Liver (tissue), 10 donors: ENCODE measurements at places on chromosomes 2 and 18.
A peak's percentile ranks its signal among the peaks of the same experiment; 100 is the strongest.

DNA sequence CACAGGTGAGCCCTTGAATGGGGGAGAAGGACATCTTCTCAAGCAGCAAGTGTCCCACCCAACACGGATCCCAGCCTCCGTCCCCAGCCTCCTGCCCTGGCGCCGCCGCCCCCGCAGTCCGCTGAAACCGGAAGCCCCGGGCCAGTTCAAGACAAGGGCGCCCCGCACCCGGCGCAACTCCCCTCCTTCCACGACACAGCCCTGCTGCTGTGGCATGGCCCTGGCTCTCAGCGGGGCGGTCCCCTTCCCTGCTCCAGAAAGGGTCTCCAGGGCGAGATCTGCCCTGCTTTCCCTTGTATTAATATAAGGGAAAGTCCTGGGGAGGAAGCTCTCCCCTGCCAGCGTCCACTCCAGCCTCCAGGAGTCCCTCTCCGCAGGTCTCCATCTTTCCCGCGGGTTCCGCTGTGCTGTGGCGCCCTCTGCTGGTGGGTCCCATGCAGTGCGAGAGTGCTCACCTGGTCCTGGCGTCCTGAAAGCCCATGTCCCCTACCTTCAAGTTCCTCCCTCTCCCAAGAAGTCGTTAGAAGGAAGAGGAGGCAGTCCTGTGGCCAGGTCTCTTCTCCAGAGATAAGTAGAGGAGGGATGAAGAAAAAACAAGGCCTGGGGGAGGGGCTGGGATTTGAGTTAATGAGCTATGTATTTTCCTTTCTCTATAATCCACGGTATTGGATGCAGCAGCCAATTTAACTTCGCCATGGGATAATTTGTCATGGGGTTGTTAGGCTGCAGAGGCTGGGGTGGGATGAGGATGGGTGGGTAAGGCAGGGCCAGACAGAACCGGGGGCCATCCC, 176.0 kb downstream of the SMAD2 start:
- peak; percentile 64 for DNase-seq

- DNase-seq = no peak
Observed at GRCh38 chr2:96830044-96830562, 13.7 kb downstream of the ANKRD23 start.

DNA sequence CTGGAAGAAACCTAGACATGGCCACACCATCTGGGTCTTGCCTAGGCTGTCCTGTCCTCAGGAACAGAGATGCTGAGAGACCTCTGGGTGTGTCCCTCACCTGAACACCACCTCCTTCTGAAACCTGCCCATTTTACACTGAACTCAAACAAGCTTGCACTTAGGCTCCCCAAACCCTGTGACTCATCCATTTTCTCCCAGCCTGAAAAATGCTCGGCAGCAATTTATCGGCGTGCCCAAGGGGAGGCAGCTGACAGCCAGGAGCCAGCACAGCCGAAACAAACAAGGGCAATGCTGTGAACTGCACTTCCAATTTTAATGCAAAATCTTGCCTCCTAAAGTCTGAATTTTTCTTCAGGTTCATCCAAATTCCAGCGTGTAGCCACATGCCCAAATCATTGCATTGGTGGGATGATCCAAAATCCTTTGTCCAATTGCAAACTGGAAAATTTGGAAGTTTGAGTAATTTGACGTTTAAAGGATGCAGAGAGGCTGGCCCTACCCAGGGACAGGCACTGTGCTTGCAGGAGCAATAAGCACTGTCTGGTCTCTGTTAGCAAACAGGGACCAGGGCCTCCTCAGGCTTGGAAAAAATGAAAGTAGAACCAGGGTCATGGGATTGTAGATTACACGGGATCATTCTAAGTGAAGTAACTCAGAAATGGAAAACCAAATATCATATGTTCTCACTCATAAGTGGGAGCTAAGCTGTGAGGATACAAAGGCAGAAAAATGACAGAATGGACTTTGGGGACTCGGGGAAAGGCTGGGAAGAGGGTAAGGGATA, 67.7 kb downstream of the GALNT14 start:
- no peak for DNase-seq

DNA sequence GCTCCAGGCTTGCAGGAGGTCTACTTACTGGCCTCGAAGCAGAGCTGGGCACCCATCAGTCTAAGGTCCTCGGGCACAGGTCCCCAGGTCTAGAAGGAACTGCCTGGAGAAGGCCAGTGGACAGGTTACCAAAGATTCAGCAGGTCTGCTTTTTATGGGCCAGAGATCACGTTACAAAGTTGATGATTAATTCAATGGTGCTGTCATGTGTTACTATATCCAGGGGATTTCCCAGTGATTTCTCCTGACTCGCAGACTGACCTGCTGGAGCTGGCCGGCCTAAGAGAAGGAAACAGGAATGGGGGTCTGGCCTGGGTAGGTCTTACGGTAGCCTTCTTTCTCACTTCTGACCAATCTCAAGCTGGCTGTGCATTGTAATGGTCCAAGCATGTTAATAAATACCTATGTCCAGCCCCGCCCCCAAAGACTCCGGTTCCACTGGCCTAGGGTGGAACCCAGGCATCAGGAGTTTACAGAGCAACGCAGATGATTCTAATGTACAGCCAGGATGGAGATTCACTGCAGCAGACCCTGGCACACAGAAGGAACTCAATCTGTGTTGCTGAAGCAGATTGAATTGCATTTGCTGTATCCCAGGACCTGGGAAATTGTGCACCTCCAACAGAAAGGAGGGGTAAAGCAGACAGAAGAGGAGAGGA, at the start of gene NEURL3:
TSS of gene NEURL3 (minus strand) at position 127 of the 659 bp plus-strand sequence. CDS start at position 56, 71 bp downstream.
- peak; percentile 48 for DNase-seq

DNA sequence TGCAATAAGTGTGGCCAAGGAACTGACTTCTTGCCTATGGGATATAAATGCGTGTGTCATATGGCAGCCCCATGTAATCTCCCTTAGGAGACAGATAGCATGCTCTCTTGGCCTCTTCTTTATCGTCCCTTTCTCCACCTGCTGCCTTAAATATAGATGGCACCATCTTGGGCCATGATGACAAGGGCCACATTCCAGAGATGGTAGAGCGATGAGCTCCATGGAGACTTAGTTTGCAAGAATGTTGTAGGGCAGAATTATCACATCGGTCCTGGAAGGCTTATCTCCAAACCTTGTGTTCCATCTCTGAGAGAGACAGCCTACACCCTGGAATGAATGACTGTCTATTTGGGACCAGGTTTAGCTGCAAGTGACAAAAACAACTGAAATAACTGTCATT, 536.7 kb downstream of the TNS1 start:
- DNase-seq = no peak

GRCh38 chr2:193446967-193447366, 1252.2 kb upstream of the TMEFF2 start:
- no peak for DNase-seq

- no peak for DNase-seq
Observed at GRCh38 chr18:31659576-31660177, 24.7 kb downstream of the B4GALT6 start.

- DNase-seq = no peak
Observed at GRCh38 chr2:217929757-217930707, 72.8 kb downstream of the TNS1 start.

DNA sequence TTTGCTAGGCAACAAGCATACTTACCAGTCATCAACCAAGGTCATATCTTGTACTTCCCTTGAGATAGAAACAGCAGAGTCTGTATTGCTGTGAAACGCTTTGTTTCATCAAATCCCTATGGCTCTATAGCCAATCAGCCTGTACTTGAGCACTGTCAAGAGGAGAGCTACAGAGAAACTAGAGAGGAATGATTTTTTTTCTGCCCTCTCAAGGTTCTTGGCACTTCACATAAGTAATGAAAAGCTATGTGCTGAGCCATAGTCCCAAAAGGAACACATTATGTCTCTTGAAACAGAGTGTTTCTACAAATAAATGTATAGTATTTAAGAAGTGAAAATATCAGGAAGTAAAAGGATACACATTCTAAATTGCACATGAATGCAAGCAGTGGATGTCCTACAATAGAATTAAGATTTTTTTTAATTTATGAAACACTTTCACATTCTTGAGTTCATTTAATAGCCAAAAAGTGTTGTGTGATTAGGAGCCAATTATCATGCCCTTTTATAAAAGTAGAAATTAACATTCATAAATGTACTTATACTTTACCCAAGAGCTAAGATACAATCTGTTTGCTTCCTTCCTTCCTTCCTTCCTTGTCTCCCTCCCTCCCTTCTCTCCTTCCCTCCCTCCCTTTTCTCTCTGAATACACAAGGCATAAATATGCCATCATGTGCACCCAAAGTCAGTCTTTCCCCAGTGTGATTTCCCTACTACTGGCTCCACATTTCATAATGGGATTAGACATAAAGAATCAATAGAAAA, 131.8 kb downstream of the CSRNP3 start:
- no peak for DNase-seq

DNA sequence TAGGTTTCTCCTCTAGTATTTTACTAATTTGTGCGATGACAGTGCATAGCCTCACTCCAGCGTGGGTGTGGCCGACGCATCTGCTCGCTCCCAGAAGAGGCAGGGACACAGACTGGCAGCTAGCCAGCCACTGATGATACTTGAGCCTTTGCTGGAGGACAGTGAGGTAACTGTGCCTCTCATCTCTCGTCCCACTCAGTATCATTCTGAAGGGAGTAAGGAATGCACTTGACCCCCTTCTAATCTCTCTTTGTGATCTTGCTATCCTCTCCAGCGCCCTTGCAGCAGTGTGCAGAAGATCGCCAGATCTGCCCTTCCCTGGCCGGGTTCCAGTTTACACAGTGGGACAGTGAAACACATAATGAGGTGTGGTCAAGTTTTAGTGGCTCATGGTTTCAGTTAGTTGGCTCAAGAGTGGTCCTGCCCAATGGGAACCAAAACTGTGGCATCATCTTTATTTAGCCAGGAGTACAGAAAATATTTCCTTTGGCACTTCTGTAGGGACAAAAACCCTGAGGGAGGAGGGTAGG, 17.5 kb downstream of the NCAPH start:
- DNase-seq = peak; percentile 85

DNA sequence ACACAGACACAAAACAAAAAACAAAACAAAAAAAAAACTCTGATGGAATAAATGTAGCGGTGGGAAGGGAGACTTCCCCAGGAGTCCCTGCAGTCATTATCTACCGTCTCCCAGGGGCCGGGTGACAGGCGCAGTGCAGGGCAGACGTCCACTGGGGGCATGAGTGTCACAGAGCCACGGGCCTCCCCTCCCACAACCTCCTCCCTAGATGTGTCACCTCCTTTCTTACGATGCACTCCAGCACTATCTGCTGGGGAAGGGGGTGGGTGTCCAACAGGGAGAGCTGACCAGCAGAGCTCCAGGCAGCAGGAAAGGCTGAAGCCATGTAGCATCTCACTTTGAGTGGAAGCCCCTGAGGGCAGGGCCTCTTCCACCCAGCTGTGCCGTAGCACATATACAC, 84.5 kb downstream of the LONRF2 start:
- DNase-seq = no peak

DNA sequence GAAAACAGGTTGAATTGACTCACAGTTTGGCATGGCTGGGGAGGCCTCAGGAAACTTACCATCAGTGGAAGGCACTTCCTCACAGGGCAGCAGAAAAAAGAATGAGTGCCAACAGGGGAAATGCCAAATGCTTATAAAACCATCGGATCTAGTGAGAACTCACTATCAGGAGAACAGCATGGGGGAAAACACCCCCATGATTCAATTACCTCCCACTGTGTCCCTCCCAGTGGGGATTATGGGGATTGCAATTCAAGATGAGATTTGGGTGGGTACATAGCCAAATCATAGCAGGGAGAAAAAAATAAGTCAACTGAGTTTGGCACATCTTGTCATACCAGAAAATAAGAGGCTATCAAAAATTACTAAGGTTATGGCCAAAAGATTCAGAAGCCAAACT, 96.3 kb downstream of the TRIP12 start:
- DNase-seq = no peak

DNA sequence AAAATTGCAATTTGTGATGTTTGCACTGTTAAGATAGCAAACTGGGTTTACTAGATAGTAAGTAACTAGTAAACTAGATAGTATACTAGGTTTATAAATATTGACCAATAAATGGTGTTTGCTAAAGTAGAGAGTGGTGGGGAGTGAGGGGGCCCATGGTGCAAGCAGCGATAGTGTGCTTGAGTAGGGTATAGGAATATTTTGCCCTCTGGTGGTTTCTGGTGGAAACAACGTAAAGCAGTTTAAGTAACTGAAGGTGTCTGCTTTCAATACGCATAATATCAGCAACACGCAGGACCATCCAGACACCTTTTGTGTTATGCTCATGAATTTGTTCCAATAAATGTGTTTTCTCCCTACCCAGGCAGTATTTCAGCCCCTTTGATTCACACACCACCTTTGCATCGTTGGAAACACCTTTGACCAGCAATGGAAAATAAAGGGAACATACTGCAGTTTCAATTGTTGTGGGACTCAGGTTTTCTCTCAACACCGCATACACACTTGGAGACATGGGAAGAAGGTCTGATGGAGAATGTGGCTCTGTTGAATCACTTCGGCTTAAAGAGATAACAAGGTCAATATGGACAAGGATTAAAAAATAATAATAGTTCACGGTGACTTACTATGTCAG, 16.7 kb upstream of the STAT1 start:
- DNase-seq = no peak

DNA sequence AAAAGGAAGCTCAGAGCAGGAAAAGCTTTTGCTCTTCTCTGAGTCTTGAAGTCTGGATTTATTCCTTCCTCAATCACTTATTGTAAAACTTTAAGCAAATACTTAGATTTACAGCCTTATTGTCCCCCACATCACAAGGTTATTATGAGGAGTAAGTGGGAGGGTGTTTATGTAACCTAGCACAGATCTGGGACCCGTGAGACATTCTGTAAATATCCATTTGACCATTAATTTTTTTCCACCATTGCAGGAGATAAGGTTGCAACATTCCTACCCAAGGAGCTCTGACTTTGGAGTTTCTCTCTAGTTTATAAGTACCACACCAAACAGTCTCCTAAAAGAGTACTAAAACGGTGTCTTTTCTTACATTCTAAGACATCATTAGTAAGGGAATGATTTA, 52.1 kb upstream of the CTIF start:
- no peak for DNase-seq

GRCh38 chr2:239679755-239680154, 278.9 kb upstream of the HDAC4 start:
- no peak for DNase-seq

DNA sequence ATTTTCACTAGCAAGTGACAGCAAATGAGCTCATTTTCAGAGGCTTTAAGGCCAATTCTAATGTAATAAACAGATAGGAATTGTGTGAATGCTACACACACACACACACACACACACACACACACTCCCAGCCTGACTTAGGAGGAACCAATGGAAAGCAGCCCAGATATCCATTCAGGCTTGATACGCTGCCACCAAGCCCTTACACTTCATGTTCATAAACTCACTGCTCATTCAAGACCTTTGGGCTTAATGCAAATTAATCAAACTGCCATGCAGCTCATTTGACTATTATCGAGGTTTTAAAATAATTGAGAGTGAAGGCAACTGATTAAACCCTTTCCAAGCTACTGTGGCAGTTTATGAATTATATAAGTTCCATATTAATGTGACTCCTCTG, 298.9 kb upstream of the NCKAP5 start:
- DNase-seq = no peak

DNA sequence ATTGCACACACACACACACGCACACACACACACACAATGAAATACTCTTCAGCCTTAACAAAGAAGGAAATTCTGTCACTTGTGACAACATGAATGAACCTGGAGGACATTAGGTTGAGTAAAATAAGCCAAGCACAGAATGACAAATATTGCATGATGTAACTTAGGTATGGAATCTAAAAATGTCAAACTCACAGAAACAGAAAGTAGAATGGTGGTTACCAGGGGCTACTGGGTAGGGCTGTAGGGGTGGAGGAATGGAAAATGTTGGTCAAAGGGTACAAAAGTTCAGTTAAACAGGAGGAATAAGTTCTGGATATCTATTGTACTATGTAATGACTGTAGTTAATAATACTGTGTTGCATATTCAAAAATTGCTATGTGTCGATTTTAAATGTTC, 29.5 kb downstream of the SCN2A start:
- no peak for DNase-seq
